ENCODE measurements at places on chromosomes 2 and 18.

DNA sequence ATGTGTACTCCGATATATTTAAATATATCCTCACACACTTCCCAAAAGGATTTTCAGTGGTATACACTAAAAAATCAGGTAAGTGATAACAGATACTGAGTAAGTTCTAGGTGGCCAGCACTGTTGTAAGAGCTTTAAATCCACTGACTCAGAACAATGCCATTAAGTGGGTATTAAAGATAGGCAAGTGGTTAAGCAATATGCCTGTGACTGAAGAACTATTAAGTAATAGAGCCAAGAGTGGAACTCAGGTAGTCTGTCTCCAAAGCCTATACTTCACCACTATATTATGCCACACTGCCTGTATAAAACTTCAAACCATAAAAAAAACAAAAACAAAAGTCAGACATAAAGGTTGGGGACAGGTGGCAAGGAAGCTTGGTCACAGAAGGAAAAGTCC lies 37.2 kb downstream of the THUMPD2 start:
- no peak for DNase-seq

DNA sequence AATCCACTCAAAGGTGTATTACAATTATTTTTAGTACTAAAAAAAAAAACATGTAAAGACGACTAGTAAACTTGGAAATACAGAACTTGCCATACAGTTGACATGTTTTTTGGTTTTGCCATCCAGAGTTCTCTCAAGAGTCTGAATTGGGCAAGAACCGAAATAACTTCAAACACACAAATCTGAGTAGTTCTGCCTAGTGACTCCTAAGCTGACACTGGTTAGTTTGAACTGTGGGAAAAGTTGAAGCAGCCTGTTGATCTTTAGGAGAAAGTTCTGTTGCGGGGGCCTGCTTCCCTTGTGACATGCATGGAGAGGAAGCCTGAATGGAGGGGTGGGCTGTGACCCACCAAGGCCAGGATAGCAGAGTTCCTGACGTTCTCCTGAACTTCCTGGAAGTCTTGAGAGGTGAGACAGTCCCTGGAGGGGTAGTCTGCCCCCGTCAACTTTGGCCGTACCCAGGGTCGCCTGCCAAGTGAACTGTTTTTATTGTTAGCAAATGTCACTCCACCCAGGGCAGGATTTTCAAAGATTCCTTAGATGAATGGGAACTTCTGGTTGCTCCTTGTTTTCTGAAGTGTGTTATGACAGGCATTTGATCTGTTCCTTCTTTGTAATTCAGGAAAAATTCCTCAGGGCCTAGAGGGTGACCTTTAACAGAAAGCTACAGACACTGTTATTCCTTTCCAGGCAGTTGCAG lies 85.6 kb upstream of the SPTBN1 start:
- DNase-seq = no peak

DNA sequence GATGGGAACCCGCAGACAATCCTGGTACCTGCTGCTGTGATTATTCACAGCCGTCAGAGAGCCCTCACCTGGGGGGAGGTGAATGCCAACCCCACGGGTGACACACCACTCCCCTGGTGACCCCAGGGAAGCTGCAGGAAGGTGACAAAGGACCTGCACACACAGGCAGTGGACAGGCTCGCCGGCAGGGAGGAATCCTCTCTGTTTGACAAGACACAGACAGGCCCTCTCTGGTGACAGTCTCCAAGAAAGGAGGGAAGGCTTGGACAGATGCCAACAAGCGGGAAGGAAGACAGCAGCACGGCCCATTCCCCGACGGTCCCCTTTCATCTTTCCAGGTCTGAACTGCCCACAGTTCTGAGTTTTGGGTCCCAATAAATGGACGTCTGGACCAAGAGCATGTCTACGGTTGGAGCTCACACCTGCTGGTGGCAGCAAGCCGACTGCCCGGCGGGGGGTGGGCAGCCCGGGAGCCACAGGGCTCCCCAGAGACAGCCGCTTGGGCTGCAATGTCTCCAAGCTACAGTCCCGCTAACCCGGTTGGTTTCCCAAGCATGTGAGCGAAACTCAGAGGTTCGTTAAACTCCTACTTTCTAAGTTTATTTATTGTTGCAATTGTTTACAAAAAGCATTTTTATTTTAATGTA lies 31.8 kb downstream of the HDAC4 start:
- no peak for DNase-seq

GRCh38 chr2:224272237-224272910 lies 129.5 kb downstream of the FAM124B start:
- DNase-seq = no peak

DNA sequence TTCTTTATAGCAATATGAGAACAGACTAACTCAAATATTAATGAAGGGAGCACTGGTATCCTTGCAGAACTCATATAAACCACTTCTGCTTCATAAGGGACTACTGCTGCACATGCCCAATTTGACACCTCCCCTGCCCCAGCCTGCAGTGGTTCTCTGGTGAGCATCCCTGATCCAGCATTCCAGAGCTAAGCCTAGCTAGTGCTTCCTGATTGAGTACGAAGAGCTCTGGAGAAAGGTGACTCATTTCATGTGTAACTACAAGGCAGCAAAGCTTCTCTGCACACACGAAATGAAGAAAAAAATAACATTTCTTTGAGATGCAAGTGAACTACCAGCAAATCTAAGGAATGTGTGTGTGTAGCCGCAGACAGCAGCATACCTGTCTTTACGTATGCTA lies 22.8 kb upstream of the ADNP2 start:
- DNase-seq = no peak

DNA sequence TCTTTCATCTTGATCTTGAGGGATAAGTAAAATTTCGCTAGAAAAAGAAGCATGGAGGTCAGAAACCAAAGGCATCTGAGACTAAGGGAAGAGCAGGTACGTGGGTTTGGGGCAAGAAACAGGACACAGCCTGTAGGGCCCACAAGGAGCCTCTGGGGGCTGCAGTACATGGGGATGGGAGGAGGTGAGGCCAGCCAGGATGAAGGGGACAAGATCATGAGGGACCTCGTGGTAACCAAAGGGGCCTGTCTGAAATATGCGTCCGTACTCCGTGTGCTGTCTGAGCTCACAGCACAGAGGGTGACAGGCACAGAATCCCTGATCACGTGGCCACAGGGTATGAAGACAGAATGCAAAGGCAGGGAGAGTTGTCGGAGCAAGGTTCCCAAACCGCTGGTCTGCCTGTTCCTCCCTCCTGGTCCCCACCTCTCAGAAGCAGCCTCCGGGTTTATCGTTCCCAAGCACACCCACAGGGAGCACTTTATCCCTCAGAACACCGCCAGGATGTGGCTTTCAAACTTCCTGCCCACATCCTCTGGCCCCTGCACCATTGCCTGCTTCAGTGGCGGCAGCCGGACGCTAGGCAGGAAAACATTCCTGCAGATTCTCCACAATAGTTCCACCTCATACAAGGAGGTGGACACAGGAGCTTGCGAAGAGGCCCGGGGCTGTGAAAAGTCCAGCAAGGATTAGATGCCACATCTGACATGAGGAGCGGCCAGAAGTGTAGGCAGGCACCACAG lies 12.0 kb downstream of the TMEM163 start:
- DNase-seq = no peak

GRCh38 chr2:160388464-160389263 lies 104.9 kb downstream of the RBMS1 start:
- DNase-seq = no peak

GRCh38 chr2:236616031-236616430 lies 46.4 kb downstream of the ACKR3 start:
- no peak for DNase-seq

GRCh38 chr2:15751477-15751876 lies 159.8 kb downstream of the DDX1 start:
- no peak for DNase-seq

DNA sequence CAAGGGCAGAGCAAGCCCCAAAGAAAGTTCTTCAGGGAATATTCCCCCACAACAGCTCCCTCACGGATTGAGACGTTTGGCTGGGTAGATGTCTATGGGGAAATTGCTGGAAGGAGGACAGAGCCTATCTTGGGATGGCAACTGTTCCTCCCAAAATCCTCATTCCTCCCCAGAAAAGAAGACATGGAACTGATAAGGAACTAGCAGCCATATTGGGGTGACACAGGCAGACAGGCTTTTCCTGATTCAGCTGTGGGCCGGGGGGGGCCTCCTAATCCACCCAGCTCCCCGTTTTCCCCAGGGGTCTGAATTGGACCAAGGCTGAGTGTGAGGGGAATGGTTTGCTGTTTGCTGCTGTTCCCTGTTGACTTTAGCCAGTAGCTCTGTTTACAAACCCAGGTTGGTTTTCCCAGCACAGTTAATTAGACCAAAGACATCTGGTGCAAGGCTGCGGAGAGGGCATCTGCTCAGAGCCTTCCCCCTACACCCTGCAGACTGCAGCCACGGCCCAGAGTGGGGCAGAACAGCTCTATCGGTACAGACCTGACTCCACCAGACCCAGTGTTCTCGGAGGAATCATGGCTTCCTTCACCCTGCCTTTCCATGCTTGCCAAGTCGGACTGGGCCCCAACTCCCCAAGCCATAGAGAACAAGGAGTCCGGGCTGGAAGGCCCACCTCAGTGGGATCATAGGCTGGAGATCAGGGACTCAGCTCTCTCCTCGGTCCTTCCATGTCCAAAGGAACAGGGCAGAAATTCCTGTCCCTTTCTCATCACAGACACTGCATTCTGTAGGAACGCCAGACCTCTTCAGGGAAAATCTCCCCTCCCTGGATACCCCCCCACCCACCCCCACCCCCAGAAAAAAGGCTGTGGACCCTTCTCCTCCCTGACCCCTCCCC lies 1.7 kb upstream of the PKDCC start:
- peak; percentile 42 for DNase-seq

DNA sequence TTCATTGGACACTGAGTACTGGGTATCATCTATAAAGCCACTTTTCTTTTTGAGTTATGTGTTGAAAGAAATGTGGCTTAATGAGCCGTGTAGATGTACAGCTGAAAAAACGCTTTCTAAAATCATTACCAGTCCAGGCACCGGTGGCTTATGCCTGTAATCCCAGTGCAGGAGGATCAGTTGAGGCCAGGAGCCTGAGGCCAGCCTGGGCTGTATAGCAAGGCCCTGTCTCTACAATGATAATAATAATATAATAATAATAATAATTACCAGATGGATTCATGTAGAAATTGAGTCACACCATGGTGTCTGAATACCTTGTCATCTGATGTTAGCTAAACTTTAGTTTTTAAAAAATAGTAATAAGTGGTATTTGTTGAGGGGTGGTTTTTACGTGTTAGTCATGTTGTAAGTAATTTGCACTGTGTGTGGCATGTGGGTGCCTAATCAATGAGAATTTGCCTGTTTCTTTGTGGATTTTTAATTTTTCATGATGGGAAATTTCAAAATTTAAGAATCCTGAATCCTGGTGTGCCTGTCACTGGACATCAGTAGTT lies 30.1 kb downstream of the NCK2 start:
- no peak for DNase-seq

DNA sequence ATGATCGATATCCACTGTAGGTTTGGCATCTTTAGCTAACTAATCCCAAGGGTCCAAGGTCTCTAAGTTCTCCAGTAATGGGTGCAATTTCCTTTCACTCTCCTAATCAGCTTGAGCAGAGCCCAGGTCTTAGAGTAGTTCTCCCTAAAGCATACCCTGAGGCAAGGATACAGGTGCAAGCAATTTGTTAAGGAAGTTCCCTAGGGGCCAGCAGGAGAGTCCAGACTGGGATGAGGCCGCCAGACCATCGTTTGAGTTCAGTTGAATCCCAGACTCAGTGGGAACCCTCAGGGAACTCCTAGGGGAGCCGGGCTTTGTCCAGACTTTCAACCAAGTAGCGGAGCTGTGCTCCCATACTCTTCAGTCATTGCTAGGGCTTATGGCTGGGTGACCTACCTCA lies 835.4 kb upstream of the CDH2 start:
- no peak for DNase-seq

DNA sequence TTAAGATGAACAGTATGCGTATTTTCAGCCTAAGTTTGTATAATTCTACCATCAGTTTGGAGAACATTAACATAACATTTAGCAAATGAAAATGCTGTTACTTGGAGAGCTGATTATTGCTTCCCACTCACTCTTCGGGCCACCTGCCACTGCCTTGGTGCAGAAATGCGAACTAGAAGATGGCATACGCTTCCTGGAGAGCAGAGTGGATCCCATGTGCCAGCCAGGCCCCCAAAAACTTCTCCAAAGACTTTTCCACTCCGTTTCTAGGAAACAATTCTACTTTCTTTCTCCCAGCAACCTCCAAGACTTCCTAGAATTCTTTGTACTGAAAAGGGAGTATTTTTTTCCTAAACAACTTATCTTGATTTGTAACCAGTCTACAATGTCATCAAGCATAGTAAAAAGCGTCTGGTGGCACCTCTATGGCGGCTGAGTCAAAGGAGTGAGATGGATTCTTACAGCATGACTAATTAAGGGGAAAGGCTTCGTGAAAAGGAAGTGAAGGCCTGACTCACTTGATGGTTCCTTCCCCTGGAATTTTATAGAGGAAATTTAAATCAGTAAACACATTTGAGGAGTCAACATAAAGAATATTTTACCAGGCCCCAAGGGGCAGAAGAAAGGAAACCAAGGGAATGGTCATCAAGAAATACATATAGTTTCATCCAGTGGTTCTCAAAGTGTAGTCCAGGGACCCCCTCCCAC lies 36.6 kb downstream of the FEZ2 start:
- no peak for DNase-seq

Data from NCI-H510A (cell line).